Stimulated activated CD4-positive, alpha-beta T cell treated with anti-CD3 and anti-CD28 coated beads, Interleukin-15, amount 100 ng/mL, for 1 hour (primary cell): ENCODE measurements at places on chromosomes 5 and 9.

- no peak for DNase-seq
Observed at GRCh38 chr5:1293416-1294205, 1.3 kb downstream of the TERT start.

- DNase-seq: no peak
Observed at GRCh38 chr5:154384480-154385235, 61.1 kb upstream of the SAP30L start.

GRCh38 chr9:17594961-17595360, 16.1 kb downstream of the SH3GL2 start:
- no peak for DNase-seq

GRCh38 chr5:17813214-17813613, 179.0 kb downstream of the TAF11L14 start:
- no peak for DNase-seq
